ENCODE measurements at places on chromosomes 5 and 9.

- DNase-seq = no peak
Observed at GRCh38 chr5:87347272-87347671, 65.5 kb downstream of the CCNH start.

DNA sequence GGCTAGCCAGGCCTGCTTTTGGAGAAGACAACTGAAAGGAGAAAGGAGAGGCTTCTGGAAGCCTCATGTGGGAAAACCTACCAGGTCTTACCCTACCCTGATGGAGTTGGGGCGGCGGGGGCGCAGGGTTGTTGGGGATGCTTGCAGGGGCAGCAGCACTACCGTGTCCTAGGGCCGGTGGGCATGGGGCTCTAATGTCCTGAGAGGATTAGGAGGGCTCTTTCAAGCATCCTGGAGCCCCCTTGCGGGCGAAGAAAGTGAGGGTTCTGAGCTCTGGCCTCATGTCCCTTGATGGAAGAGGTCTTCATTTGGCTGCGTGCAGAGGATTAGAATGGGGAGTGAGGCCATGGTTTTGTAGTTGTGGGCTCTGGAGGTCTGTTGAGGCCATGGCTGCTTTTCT, 86.9 kb upstream of the PITX1 start:
- no peak for DNase-seq

GRCh38 chr5:139919308-139919707, 123.7 kb downstream of the PSD2 start:
- DNase-seq = peak; percentile 10

DNA sequence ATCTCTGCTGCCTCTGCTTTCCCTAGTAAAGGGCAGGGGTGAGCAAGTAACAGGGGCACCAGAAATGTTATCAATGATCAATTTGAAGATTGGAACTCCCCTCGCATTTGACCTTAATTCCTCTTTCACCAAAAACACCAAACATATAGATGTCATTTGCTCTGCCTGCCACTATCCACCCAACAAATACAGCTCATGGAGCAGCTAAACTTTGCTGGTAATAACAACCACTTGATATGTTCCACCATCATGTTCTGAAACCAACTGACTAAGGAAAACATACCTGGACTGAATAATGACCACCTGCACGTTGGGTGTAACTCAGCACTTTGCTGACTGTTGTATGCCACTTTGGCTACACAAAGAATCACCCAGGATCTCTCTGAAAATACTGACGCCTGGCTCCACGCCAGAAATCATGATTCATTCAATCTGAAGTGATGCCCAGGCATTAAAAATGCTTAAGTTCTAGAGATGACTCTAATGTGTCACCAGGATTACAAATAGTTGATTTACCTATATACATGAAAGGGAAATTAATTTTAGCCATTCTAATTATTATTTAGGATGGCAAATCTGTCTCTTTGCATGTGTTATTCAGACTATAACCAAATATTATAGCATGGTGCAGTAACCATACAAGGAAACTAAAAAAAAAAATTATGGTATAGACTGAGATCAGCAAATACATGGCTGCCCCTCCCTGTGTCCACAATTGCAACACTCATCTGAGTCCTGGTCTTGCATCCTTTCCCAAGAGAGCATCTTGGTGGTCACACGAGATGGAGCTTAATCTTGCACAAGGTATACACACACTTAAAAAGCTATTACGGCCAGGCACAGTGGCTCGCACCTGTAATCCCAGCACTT, 43.1 kb upstream of the TTC39B start:
- DNase-seq = no peak

DNA sequence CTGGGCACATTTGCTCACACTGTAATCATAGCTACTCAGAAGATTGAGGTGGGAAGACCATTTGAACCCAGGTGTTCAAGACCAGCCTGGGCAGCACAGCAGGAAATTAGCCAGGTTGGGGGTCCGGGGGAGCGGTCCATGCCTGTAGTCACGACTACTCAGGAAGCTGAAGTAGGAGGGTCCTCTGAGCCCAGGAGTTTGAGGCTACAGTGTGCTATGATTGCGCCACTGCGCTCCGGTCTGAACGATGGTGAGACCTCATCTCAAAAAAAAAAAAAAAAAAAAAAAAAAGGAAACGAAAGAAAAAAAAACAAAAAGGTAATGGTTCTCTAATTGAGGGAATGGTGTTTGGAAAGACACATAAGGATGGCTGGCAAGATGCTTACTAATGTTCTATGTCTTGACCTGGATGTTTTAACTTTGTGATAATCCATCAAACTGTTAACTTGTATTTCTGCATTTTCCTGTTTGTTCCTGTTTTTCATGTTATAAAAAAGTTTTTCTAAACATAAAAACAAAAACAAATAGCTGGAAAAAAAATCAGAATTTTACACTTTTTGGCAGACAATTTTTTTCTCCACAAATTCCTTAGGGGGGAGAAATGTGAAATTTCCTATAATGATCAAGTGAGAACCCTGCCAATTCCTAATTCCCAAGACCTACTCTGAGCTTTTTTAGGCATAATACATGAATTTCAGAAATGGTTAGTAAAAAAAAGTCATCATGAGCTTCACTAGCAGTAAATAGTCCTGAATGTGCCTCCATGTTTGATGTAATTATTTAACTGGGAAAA, 96.9 kb downstream of the DENND1A start:
- no peak for DNase-seq

DNA sequence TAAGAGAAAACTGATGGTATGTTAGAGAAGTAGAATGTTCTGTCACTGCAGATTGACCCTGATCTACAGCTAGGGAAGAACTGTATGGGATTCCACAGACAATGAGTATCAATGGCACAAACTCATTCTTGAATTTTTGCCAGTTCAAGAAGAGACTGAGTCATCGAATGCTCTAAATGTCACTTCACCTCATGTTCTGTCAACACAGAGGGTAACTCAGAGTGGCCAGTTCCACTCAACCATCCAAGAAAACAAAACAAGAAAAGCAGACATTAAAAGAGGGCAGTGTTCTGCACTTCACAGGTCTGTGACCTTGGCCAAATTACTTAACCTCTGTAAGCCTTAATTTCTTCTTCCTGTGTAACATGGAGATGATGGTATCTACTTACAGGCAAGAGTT, 132.2 kb upstream of the HMHB1 start:
- DNase-seq = peak; percentile 39

DNA sequence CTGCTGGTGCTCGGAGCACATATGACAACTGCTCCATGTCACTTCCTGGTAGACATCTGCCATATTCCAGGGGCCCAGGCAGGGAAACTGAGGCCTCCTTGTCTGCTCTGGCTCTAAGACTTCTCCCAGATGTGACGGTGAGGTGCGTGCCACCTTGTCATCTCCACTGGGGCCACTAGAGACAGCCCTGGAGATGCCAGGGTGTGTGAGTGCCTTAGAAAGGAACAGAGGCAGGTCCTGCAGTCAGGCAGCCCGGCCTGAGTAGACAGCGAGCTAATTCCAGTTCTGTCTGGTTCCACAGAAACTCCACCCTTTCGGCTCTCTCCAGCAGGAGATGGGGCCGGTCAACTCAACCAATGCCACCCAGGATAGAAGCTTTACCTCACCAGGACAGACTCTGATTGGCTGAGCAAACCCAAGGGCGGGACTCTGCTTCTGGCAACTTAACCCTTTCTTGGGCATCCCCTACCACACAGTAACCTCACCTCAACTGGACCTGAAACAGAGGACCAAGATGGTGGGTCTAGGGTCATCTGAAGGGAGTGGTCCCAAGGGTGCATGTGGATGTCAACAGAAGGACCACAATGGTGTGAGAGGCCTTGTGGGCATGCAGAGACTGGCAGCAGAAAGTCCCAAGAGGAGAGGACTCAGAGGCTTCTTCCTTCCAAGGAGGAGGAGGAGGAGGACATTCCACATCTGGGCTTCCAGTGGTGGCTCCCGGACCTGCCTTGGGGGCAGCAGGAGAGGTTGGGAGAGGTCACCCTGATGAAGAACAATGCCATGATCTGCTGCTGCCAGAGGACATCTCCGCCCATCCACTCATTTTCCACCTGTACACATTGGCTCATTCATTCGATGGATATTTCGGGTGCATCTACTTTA, 77.7 kb downstream of the RGS3 start:
- peak; percentile 65 for DNase-seq

DNA sequence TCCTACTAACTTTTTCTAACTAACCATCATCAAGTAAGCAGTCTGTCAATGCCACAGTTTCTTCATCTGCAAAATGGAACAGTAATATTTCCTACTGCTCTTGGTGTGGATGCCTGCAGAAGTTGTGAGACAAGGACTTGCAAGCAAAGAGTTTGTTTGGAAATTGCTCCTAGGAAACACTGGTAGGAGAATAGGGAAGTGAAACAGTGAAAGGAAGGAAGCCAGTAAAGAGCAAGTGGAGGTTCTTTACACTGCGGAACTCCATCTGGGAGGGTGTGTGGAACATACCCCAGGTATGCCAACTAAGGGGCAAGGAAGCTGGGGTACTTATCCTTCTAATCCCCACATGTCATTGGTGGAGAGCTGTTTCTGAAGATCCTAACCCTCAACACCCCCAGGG, 119.9 kb downstream of the FOXD1 start:
- no peak for DNase-seq

- DNase-seq = peak; percentile 85
Observed at GRCh38 chr9:35385042-35385441, 104.9 kb upstream of the RUSC2 start.

GRCh38 chr9:136149337-136149736, 30.7 kb upstream of the TMEM250 start:
- no peak for DNase-seq

- no peak for DNase-seq
Observed at GRCh38 chr9:38391278-38392118, 1.0 kb upstream of the ALDH1B1 start.

DNA sequence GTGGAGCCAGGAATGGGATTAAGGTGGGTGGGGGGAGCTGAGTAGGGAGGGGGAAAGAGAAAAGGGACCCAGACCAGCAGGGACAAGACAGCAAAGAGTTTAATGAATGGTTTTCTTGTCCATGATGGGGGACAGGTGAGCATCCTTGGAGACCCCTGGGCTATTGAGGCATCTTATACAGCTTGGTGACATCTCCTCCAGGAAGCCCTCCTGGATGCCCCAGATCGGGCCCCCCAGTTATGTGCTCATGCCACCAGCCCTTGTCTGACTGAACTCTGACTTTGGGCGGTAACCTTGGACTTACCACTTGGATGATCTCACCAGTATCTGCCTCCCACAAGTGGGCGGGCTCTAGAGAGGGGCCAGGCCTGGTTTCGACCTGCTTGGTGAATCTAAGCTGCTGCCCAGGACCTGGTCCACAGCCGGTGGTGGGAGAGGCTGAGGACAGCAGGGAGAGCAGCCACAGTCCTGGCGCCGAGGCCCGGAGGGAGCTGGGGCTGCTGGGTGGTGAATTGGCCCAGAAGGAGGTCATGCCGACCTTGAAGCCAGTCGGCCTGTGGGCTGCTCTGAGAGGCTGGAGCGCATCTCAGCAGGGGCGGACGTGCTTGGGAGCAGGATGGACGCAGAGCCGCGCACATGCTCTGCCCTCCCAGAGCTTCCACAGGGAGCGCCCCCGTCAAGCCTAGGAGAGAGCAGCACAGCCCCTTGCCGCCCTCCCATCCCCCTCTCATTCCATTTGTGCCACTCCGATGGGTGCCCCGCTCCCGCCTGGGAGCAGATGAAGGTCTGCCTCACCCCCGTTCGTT, 36.2 kb downstream of the UNC5A start:
- DNase-seq = peak; percentile 48

DNA sequence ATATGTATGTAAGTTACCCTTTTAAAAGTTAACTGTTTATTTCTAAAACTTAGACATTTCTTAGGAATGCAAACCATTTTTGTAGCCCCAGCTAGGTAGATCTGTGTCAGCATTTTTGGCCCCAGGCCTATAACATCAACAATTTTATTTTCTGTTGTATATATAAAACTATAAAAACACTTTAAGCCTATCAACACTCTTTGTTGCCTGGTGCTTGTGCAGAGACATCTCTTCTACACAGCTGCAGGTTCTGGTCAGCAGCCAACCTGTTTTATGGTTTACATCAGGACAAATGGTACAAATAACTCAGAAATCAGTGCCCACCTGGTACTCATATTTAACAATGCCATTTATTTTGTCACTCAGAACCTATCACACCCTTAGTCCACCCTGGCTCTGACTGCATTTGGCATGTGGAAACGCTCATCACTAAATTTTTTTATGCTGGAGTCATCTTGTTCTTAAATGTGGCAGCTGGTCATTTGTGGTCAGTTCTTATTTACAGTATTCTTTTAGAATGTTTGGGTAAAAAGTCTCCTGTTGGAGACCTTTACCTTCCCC, 173.4 kb downstream of the DNAH5 start:
- no peak for DNase-seq

GRCh38 chr5:35047785-35048404, at the start of gene AGXT2:
Gene AGXT2 (minus strand): TSS chr5:35047949. CDS start chr5:35047892, 57 bp downstream.
- no peak for DNase-seq

- no peak for DNase-seq
Observed at GRCh38 chr5:122921826-122922225, 76.4 kb downstream of the SNX24 start.

DNA sequence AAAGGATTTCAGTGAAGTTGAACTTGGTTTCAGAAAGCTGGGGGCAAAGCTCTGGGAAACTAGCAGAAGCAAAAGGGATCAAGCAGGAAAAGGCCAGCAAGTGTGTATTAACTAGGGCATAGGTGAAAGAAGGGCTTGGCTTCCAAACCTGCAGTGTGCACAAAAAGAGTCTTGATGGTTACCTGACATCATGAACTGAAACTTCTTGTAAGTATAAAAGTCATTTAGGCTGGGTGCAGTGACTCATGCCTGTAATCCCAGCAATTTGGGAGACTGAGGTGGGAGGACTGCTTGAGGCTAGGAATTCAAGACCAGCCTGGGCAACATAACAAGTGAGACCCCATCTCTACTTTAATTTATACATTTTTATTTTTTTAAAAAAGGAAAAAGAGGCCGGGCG, 216.4 kb downstream of the EPB41L4A start:
- no peak for DNase-seq

DNA sequence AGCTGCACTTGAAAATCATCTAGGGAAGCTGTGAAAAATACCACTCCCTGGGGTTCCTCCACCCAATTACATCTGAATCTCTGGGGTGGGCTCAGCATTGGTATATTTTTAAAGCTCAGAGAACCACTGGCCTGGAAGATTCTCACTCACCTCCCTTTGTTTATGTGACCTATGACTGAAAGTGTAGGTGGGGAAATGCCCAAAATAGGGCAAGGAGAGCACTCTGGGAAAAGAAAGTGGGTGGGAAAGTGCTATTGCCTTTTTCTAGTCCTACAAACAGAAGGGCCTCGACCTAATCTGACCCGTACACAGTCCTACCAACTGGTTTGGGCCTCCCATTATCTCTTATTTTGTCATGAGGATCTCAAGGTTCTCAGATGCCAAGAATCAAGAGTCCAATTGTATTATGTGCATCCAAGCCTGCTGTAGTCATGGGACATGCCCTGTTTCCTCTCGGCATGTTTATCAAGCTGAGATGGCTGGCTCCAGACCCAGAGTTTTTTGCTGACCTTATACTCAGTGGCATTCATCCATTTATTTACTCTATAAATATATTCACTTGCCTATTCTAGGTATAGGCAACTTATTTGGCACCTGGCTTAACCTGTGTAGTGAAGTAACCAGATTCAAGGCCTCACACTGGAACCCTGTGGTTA, 483.7 kb downstream of the ENC1 start:
- DNase-seq = no peak
